ENCODE measurements at places on chromosomes 12 and 14. TPM values are rescaled to one million over a fixed set of nuclear protein-coding genes. Genes with fewer than 3 reads are reported as not detected.

SIX1 gene
- total RNA-seq: 6.2 TPM

ACRBP gene
- total RNA-seq: 1.1 TPM

DNA sequence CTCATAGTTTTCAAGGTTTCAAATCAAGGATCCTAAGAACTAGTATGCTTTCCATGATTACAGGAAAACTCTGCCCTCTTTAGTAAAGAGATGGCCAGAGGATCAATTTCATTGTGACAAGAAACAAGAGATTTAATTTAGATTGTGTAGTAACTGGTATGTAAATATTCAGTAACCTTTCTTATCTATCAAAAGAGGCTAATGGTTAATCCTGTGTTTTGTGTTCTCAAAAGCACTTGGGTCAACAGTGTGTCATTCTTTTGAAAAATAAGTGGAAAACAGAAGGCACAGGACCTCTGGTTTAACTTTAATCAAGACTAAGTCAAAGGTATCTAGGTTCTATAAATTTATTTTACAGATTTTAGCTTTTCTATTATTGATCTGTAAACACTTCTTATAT lies 56.6 kb upstream of the ERGIC2 start:
- DNase-seq: no peak

FIGNL2 gene
- 0.53 TPM for total RNA-seq

TAS2R30 gene
- 42.9 TPM for total RNA-seq

- no peak for DNase-seq
Measured at GRCh38 chr14:51327376-51327775, 87.3 kb downstream of the TMX1 start.

DNA sequence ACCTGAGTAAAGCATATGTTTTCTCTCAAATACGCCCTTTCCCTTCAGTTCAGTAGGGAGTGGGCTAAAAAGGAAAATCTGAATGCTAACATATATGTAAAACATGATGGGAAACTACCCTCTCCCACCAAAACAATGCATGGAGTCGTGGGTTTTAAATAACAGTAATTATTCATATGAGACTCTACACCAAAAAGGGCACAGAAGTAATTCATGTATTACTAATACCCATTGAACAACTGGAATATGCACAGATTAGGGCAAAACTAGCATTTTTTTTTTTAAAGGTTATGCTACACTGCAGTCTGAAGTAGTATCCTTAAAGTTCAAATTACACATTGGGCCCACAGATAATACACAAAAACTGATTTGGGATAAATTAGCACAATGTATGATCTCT lies 8.1 kb upstream of the ARID2 start:
- DNase-seq: no peak

DNA sequence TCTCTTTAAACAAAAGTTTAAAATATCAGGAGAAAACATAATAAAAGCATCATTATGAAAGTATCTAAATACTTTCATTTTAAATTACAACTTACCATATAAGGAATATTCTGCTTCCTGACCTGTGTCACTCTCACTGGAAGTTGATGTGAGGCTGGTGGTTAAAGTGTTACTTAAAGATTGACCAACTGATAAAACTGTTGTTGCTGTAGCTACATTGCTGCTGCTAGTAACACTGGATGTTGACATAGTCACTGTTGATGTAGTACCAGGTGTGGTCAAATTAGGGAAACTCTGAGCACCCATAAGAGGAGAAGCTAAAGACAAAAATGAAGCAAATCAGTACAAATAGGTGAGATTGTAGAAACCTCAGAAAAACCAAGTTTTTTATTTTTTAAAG lies 79.9 kb downstream of the HECTD1 start:
- DNase-seq: no peak

DNA sequence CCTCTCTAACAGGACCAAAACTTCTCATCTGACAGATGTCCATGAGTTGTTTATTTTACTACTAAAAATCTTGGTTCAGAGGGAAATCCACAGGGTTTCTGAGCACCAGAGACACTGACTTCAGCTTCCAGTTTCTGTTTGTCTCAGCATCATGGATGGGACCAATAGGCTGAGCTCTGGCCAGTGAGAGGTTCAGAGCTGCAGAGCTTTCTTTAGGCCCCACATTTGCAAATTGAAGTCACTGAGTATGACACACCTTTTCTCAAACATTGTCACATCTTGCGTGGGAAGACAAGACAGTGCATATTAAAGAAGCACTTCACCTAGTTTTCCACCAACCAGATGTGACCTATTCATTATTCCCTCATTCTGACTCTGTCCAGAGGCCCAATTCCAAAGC lies 45.2 kb downstream of the RDH12 start:
- DNase-seq: no peak

DNA sequence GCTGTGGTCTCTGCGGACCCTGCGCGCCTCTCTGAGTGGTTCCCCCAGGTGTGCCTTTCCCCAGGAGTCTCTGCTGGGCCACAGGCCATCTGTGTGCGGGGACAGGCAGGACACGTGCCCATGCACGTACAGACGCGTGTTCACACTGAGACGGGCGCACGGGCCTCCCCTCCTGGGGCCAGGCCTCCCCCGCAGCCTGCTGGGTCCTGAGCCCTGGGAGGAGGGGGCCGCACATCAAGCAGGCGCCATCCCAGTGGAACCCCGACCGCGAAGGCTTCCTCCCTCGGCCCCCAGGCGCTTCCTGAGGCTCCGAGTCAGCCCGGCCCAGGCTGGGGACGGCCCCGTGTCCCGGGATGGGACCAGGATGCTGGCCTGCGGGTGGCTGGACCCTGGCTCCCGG lies 39.7 kb downstream of the LRCOL1 start:
- DNase-seq: no peak

DNA sequence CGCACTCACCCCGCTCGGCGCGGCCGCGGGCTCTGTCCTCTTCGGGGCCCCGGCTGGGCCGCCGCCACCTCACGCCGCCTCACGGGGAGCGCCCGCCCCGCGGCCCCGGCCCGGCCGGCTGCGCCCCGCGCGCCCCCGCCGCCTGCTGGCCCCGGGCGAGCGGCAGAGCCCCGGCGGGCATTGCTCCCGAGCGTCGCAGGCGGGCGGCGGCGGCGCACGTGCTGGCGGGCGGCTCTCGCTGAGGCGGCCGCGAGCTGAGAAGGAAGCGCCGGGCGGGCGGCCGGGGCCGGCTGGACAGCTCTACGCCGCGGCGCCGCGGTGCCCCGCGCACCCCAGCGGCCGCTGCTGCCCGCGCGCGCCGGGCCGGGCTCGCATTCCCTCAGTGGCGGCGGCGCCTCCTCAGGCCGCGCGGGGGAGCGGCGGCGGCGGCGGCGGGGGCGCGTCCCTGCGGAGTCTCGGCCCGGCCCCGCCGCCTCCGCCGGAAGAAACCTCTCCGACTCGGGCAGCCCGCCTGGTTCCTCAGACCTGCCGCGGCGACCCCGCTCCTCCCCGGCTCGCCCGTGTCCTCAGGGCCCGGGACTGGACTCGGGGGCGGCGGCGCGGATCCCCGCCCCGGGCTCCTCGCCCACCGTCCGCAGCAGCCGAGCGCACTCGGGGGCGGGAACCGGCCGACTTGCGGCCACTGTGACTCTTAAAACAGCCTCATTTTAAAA lies at the start of gene PITPNM2:
PITPNM2 (minus strand) TSS at position 347 of the 713 bp plus-strand sequence. CDS start 116,500 bp downstream, outside the sequence.
- no peak for DNase-seq

GRCh38 chr12:21697904-21698630 lies 40.4 kb upstream of the LDHB start:
- no peak for DNase-seq

- no peak for DNase-seq
Measured at GRCh38 chr12:115000038-115000437, 316.1 kb upstream of the TBX3 start.

DNA sequence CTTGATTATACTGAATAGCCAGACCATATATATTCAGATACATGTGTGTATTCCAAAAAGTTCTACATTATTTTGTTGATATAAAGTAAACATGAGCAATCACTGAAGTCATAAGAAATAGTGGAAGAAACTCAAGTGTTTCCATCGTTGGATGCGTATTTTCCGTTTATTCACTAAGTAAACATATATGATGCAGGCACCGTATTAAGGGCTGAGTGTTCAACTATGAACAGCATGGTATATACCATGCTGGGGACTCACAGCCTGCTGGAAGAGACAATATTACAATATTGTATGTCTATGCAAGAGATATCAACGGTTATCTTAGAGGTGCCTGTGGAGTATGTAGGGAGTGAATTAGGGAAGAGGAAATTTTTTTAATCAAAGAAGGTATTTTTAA lies 1.2 kb downstream of the PYROXD1 start:
- no peak for DNase-seq

GSG1 gene
- total RNA-seq: 1.1 TPM

DNA sequence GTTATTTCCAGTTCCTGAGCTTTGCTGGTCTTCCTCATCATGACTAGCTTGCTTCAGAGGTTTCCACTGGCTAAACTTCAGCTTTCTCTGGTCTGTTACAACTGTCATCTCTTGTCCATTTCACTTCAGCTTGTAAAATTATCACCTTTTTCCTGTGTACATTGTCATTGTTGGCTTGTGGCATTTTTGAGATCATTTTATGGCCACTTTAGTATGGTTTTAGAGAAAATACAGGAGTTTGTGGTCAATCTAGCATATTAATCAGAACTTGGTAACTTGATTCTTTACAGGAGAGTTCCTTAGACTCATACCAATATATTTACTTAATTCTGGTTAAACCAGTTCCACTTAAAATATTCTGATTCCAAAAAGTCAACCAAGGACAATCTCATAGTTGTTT lies 235.9 kb upstream of the KITLG start:
- no peak for DNase-seq

DRAM1 gene
- 14.0 TPM for total RNA-seq

NTN4 gene
- total RNA-seq: 12.8 TPM

IFNG-AS1 gene
- 0.32 TPM for total RNA-seq

NRXN3 gene
- total RNA-seq: 3.9 TPM

MANSC1 gene
- total RNA-seq: 6.9 TPM

GRCh38 chr12:51818086-51818485 lies 30.4 kb downstream of the FIGNL2 start:
- no peak for DNase-seq

DNA sequence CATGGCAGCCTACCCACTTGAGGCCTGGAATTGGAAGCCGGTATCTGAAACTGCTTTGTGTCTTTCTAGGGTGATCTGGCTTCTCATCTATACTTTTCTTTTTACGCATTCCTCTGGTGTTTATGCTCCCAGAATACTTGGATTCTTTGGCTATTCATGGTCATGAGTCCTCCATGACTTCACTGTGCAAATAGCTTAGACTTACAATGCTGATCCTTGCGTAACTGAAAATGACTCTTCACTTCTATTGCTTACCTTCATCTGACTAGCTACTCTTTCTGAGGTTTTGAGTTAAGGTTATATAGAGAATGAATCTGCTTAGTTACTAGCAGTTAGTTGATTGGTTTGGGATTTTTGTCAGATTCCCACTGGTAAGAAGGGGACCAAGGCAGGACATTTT lies 121.7 kb upstream of the NOVA1 start:
- DNase-seq: no peak

DNA sequence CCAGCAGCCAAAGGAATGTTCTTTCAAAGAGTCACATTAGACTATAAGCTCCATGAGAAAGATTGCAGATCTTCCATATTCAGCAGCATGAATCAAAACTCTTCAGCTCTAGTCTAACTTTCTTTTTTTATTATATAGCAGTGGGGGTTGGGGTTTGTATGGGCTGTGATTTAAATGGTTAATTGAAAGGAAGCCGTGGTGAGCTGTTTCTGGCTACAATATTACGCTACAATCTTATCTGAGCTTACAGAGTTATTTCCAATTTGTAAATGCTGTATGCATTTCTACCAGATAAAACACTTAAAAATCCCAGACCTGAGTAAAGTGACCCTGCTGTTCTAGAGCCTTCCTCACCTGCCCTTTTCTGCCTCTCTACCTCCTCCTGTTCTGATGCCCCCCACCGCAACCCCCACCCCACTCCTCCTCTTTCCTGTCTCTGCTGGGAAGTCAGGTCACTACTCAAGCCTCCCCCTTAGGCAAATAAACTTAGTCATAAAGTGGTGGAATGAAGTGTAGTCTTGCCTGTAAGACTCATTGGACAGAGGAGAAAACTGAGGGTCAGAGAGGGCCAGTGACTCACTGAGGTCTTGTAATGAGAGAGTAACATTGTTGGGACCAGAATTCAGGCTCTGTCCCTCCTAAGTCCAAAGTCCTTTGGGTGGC lies 1089.5 kb downstream of the BCL11B start:
- DNase-seq: no peak

DNA sequence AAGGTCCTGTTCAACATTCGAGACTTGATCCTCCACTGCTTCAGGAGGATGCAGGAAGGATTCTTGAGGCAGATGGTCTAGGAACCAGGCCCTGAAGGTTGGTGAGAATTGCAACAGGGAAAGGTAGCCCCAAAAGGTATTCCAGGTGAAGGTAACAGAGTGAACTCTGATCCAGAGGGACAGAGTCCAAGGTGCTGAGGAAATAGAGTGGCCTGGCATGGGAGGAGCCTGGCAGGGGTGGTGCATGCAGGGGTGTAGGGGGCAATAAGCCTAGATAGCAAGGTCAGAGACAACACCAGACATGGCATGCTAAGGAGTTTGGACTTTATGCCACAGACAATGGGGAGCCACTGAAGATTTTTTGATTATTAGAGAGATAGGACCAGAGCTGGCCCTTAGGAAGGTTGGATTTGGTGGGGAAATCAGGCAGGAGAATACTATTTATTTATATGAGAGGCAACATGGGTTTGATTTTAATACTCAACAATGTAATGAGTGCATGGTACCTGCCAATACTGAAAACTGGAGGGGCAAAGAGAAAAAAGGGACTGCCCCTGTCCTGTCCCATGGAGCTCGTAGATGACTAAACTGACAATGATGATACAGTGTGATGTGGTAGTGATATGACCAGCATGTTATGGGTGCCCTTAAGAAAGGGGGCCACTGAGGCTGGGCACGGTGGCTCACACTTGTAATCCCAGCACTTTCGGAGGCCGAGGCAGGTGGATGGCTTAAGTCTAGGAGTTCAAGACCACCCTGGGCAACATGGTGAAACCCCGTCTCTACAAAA lies 50.5 kb upstream of the TMED10 start:
- no peak for DNase-seq

- DNase-seq: no peak
Measured at GRCh38 chr14:74548881-74549280, 55.3 kb downstream of the ISCA2 start.

GRCh38 chr14:68320495-68320894 lies 472.4 kb downstream of the ZFP36L1 start:
- no peak for DNase-seq

PLBD1 gene
- 55.3 TPM for total RNA-seq

- no peak for DNase-seq
Measured at GRCh38 chr14:32601906-32602305, 272.8 kb downstream of the AKAP6 start.

GPR84 gene
- total RNA-seq: 0.26 TPM

DNA sequence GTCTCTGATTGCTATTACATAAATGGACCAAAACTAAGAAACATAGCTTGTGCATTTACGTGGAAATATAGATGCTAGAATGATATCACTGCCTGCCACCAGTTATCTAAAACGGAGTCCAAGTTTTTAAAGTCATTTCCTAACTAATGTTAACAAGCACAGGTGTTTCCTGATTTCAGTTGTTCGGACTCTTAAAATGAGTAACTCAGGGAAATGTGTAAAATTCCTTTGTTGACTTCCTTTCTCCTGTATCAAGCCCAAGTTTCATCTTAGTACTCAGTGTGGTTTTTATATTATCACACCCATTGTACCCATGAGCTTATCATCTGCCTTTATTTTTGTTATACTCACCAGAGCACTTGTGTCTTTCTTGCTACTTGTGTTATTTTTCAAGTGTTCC lies 13.2 kb upstream of the PRKCH start:
- no peak for DNase-seq
